ENCODE measurements at places on chromosomes 4 and X.

GRCh38 chrX:134365904-134366303 lies 94.1 kb upstream of the HPRT1 start:
- DNase-seq = peak; percentile 55

GRCh38 chrX:40831750-40832149 lies 96.4 kb upstream of the MED14 start:
- DNase-seq = no peak

GRCh38 chrX:136457303-136457917 lies 30.3 kb upstream of the BRS3 start:
- no peak for DNase-seq

DNA sequence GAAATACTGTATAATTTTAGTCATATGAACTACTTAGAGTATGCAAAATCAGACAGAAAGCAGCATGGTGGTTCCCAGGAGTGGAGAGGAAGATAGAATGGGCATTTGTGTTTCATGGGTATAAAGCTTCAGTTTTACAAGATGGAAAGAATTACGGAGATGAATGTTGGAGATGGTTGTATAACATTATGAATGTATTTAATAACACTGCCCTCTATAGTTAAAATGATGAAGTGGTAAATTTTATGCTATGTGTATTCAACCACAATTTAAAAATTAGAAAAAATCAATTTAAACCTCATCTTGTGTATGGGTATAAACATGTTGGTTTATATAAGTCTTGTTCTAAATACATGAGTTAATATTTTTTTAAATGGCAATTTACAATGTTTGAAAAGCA lies 521.1 kb downstream of the FSTL5 start:
- DNase-seq = no peak

GRCh38 chr4:112140536-112140935 lies 4.7 kb upstream of the FAM241A start:
- no peak for DNase-seq
